ENCODE measurements at places on chromosomes 13 and 19.

GRCh38 chr13:114328034-114328433 is 13.7 kb downstream of the CHAMP1 start:
- DNase-seq = no peak

DNA sequence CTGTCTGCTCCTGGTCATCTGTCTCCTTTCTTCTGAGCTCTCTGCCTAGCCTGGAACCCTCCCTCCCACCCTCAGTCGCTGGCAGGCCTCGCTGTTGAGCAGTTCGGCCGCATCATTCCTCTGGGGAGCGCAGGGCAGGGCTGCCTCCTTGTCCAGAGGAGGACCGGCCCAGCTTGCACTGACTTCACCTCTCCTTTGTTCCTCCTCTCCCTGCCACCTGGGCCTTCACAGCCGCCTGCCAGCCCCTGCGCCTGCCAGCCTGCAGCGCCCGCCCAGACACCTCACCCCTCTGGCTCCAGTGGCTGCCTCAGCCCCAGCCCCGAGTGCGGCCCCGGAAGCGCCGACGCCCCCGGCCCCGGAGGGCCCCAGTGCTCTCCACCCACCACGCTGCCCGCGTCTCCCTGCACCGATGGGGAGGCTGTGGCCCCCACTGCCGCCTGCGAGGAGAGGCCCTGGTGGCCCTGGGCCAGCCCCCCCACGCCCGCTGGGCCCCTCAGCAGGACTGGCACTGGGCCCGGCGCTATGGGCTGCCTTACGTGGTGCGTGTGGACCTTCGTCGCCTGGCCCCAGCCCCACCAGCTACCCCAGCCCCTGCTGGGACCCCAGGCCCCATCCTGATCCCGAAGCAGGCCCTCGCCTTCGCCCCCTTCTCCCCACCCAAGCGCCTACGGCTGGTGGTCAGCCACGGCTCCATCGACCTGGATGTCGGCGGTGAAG is 7.2 kb downstream of the KMT5C start:
- DNase-seq = no peak

DNA sequence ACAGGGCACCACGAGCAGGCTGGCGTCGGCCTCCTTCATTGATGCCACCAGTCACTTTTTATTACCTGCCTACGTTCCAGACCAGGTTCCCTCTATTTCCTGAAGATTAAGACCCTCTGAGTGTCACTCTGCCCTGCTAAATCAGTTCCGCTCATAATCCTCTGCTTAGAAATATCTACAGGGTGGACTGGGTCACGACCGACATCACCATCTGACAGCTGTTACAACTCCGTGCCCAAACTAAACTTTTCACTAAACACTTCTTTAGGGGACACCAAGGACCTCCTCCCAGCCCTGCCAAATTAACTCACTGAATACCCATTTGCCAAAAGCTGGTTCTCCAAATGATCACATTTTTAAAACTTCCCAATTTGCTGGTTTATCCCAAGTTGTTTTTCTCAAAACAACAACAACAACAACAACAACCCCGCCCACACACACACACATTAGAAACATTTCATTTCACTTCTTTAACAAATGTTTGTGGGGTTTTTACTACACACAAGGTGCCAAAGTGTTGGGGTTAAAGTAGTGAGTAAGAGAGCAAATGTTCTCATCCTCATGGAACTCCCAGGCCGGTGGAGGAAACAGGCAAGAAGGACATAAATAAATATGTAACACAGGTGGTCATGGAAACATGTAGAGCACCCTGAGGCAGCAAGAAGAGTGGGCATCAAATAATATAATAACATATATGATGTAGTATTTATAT is 72.0 kb upstream of the PEG3 start:
- no peak for DNase-seq

- no peak for DNase-seq
These were observed 34.1 kb downstream of the STK24 start for GRCh38 chr13:98542568-98543377.

DNA sequence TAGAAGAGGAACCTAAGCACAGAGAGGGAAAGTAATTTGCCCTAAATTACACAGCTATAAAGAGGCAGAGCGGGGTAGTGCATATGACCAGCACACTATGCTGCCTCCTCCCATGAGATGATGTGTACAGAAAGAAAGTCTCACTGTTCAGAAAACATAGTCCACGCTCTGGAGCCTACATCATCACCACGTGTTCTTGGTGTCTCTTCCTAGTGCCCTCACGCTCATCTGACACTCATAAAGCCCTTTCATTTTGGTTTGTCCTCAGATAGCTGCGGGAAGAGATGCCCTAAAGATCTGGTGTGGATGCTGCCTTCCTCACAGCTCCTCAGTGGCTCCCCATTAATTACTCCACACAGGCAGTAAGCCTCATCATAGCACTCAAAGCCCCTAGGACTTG is 27.4 kb upstream of the SIAH3 start:
- DNase-seq = no peak

DNA sequence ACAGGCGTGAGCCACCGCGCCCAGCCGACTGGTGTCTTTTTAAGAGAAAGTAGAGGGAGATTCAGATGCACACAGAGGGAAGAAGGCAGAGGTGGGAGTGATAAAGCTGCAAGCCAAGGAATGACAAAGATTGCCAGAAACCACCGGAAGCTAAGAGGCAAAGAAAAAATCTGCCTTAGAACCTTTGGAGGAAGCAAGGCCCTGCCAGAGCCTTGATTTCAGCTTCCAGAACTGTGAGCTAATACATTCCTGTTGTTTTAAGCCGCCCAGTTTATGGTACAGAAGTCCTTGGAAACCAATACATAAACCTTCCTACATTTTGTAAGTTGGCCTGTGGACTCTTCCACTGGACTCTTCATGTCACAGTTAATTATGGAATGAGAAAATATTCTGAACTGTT is 71.7 kb upstream of the SOX21 start:
- no peak for DNase-seq

DNA sequence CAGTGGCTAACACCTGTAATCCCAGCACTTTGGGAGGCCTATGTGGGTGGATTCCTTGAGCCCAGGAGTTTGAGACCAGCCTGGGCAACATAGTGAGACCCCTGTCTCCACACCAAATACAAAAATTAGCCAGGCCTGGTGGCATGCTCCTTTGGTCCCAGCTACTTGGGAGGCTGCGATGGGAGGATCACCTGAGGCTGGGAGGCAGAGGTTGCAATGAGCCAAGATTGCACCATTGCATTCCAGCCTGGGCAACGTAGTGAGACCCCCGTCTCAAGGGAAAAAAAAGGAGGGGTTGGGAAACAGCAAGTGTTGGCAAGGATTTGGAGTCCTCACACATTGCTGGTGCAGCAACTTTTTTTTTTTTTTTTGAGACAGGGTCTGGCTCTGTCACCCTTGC is 19.2 kb downstream of the SPTBN4 start:
- no peak for DNase-seq

- no peak for DNase-seq
These were observed 17.1 kb downstream of the DPF1 start for GRCh38 chr19:38206928-38207327.

DNA sequence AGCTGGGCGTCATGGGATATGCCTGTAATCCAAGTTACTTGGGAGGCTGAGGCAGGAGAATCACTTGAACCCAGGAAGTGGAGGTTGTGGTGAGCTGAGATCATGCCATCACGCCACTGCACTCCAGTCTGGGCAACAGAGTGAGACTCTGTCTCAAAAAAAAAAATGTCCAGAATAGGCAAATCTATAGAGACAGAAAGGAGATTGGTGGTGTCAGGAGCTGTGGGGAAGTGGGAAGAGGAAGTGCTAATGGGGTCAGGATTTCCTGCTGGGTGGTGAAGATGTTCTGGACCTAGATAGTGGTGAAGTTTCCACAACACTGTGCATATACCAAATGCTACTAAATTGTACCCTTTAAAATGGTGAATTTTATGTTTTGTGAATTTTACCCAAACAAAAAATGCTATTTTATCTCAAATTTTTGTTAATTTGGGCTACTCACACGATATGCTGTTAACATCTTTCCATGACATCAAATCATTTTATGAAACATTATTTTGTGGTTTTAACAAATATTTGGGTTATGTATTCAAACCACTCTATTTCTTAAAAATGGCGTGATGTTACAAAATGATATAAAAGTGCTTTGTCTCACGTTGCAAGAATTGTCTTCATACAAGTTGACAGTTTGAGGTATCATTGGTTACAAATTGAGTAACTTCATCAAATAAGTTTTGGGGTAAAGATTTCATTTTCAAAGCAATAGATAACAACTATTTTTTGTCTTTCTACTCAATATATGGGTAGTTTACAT is 7.4 kb upstream of the CYP4F3 start:
- DNase-seq = no peak

- DNase-seq = peak; percentile 0
These were observed 528.3 kb upstream of the ATXN8OS start for GRCh38 chr13:69579351-69579750.

GRCh38 chr13:33799950-33800592 is 17.9 kb upstream of the RFC3 start:
- no peak for DNase-seq

DNA sequence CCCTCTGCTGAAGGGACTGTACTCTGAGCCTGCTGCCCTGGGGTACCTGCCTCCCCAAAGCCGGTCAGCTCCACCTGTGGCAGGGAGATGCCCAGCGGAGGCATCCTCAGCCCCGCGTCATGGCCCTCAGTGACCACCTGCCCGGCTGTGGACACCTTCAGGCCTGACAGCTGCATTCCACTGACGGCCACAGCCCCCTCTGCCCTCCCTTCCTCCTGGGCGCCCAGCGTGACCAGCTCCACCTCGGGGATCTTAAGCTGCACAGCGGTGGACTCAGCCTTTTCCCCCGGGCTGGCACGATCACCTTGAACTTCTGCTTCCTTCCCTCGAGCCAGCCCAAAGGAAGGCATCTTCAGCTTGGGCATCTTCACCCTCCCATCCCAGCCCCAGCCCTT is 4.8 kb upstream of the HIPK4 start:
- no peak for DNase-seq

- peak; percentile 6 for DNase-seq
These were observed 38.0 kb upstream of the C13orf42 start for GRCh38 chr13:51148952-51149573.

DNA sequence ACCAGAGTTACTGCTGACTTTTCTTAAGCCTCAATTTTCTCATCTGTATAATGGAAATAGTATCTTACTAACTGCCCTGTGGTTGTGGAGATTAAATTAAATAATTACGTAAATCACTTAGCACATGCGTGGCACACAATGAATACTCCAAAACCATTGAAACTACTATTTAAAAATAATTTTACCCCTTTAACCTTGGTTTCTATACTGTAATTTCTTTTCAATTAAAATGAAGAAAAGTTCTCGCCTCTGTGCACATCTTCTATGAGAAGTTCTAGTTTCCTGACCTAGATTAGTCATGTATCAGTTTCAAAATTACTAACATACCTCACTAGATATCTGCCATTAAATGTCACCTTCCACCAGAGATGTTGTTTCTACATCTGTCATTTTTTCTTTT is 5.7 kb downstream of the SLITRK1 start:
- DNase-seq = no peak

DNA sequence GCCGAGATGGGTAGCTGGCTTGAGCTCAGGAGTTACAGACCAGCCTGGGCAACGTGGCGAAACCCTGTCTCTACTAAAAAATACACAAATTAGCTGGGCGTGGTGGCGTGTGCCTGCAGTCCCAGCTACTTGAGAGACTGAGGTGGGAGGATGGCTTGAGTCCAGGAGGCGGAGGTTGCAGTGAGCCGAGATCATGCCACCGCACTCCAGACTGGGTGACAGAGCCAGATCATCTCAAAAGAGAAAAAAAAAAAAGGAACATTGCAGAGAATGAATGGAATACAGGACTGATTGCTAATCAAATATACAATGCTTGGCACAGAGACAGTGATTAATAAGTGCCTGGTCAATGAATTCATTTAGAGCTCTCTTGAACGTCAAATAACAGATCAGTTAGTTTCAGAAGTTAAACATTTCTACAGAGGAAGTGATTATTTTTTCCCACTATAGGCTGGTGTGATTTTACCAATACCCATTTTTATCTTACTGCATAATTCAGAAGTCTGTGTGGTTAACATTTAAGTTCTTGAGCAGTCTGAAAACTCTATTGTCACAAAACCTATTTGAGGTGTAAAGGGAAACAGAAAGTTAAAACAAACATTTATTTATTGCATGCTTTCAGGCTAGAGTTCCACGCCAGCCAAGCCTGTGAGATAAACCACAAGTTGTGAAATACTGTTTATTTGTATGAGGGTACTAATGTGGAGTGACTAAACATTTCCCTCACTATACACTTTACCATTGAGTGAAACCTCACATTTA is 7.7 kb upstream of the TBC1D4 start:
- DNase-seq = no peak

GRCh38 chr13:111318386-111318785 is 2.1 kb upstream of the TEX29 start:
- no peak for DNase-seq

- DNase-seq = no peak
These were observed 615.1 kb downstream of the EFNB2 start for GRCh38 chr13:105920370-105920769.

DNA sequence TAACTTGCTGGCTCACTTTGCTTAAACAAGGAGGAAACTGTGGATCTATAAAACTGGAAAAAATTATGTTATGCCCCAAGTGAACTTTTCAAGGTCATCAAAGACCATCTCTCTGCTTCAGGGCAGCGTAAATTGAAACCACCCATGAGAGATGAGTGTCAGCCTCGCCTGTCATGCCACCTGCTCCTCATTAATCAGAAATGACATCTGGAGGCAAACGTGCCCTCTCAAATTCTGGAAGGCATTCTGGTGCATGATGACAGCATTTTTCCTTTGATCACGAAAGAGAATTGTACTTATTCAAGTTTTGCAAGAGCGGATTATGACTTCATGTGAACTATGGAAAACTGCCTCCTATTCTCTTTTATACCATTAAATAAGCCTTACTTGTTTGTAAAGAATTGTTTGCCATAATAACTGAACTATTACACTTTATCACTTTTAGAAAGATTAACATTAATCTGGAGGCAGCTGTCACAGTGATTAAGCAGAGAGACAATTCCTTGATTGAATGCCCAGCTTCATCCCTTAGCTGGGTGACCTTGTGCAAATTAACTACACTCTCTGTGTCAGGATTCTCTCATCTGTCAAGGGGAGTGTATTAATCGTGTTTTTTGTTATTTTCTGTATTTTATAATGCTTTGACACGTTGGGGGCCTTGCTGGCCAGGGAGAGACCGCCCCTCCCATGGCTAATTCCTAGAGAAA is 17.0 kb upstream of the SACS start:
- DNase-seq = peak; percentile 34

GRCh38 chr13:42229287-42229686 is 42.7 kb upstream of the AKAP11 start:
- DNase-seq = no peak

- no peak for DNase-seq
These were observed 11.1 kb downstream of the PPP5C start for GRCh38 chr19:46357846-46358583.

Measured in NCI-H446 treated with DMSO at 0.1 percent for 48 hours (cell line).